Myocyte (in vitro differentiated cells): ENCODE measurements at places on chromosomes 7 and 10. TPM values are rescaled to one million over a fixed set of nuclear protein-coding genes. Genes with fewer than 3 reads are reported as not detected.
A peak's percentile ranks its signal among the peaks of the same experiment; 100 is the strongest.

DNA sequence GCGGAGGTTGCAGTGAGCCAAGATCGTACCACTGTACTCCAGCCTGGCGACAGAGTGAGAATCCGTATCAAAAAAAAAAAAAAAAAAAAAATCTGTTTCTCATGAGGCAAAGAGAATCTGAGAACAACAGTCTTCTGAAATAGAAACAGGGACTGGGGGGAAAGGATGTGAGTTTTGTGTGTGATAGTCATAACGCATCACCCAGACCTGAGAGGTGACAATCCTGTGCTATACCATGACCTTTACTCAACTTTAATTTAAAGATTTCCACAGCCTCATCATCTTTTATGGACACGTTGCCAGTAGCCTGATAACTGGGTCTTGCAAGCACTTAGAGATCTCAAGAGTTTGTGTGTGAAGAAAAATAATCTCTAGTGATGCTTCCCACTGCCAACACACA lies 2.3 kb downstream of the ATXN7L1 start:
- DNase-seq = no peak

- DNase-seq = peak; percentile 73
Observed at GRCh38 chr7:39465055-39465929, 100.9 kb upstream of the YAE1 start.

- no peak for DNase-seq
Observed at GRCh38 chr7:158702196-158702595, 2.4 kb downstream of the NCAPG2 start.

GRCh38 chr7:131031099-131031868 lies 296.4 kb upstream of the MKLN1 start:
- no peak for DNase-seq

DNA sequence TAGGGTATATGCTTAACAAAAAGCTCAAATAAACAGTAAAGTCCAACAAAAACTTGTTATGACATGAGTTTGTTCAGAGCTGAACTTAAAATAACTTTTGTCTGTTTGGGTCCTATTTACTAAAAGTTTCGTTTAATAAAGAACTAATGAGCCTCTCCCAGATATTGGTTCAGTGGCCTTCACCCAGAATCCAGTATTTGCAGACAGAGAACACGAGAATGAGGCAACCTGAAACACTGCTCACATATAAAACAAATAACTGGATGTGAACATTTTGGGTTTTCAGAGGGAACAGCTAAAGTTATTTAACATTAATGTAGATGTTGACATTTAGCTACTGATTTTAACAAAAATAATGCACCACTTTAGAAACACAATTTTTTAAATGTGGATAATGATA lies 98.3 kb downstream of the RNF133 start:
- no peak for DNase-seq

- DNase-seq = no peak
Observed at GRCh38 chr10:5292196-5292735, 72.5 kb upstream of the UCN3 start.

DNA sequence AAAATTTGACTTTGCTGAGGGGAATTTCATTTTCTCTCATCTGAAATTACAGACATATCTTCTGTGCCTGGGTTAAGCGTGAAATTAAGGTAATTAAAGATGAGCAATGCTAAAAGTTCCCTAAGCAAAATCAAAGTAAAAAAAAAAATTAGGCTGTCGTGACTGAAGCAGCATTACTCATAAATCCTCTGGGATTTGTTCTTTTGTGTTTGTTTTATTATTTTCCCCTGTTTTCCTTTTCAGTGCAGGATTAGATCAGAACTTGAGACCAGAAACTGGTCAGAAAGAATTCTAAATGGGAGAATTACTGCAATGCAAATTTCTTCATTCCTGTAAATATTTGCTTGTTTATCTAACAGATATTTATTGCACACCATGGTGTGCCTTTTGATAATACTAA lies 141.4 kb upstream of the BET1 start:
- DNase-seq = peak; percentile 56

DNA sequence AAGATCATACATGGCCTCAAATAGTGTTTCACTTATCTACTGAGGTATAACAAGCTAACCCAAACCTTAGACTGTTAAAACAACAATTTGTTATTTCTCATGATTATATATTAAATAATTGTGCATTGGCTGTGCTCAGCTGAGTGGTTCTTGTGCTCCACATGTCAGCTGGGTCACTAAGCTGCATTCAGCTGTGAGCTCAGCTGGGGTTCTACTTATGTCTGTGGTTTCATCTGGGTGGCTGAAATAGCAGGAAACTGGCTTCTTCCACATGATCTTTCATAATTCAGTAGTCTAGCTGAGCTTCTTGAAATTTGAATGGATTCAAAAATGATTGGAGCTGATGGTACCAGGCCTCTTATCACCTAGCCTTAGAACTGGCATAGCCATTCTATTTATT lies 181.8 kb upstream of the CSTF2T start:
- no peak for DNase-seq

DNA sequence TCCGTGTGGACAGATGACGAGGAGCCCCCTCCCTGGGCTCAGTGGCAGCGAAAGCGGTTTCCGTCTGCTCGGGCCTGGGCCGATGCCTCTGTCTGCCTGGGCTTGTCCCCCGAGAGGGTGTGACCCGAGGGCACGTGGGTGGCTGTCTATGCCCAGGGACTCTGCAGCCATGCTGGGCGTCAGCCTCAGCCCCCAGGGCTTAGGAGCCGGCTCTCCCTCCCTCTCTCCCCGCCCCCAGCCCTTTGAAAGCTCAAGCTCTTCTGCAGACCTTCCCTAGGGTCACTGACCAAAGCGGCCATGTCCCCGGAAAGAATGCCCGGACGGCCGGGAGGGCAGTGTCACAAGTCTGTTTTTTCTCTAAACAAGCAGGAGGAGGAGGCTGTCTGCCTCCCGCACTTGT lies 7.1 kb downstream of the MICALL2 start:
- DNase-seq = no peak

DNA sequence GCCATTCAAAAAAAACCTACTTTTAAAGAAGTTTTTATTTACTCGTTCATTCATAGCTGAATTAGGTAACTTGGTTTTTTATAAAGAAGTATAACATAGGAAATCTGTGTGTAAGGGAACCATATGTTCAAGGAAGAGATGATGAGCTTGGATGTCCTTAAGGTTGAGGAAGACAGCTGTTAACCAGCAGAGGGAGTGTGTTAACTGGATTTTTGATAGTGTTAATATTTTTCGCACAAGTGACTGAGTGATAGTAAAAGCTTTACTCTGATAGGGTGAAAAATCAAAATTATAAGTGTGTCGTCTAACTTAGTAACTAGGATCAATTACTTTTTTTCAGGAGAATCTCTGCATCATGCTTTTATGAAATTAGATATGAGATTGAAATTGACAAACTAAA lies 134.7 kb downstream of the ARL5B start:
- DNase-seq = no peak

DNA sequence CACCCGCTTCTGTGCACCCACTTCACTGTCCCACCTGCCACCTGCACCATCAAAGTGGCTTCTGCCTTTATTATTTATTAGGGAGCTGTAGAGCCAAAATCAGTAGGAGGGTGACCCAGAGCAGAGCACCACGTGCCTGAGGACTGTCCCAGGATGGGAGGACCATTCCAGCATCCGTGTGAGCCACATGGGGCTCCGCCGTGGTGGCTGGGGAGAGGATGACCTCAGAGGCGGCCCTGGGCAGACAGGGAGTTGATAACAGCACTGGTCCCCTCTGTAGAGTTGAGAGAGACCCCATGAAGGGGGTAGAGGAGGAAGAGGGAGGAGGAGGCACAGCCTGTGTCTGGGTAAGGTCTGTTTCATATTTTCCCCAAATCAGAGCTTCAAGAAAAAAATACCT lies 8.7 kb upstream of the DPYSL4 start:
- DNase-seq = no peak

GRCh38 chr10:119364645-119365600 lies 157.6 kb downstream of the GRK5 start:
- DNase-seq = peak; percentile 30

DNA sequence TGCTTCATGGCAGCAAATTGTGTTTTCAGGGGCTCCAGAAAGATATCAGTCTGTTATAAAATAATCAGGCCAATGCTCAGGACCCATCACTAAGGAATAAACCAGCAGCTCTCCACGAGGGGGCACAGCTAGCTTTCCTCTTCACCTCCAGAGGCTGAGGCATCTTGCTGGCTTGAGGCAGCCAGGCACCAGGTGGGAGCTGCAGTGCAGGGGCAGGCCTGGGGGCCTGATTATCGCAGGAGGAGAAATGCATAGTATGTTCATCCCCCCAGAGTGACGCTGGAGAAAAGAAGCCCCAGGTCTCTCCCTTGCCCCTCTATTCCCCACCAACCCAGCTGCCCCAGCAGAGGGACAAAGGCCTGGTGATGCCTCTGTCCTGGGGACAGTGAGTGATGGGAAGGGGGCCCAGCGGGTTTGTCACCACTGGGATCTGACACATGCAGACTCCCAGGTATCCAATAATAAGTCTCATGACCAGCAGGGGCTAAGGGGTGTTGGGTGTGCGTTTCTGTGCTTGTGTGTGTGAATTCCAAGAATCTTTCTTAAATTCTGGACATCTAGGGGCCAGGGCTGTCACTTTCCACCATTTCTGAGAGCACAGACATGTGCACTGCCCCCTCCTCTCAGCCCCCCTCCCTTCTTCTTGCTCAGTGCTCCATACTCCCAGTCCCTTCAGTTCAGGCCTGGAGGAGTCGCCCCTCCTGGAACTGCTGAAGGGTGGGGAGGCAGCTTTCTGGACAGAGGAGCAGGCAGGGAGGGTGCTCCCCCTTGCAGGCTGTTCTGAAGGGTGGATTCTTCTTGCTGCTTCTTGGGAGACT lies 128.1 kb upstream of the FAM20C start:
- DNase-seq = peak; percentile 83

- DNase-seq = no peak
Observed at GRCh38 chr10:121667948-121668313, 69.7 kb upstream of the FGFR2 start.

- DNase-seq = no peak
Observed at GRCh38 chr7:39299695-39300094, 266.5 kb upstream of the YAE1 start.

DNA sequence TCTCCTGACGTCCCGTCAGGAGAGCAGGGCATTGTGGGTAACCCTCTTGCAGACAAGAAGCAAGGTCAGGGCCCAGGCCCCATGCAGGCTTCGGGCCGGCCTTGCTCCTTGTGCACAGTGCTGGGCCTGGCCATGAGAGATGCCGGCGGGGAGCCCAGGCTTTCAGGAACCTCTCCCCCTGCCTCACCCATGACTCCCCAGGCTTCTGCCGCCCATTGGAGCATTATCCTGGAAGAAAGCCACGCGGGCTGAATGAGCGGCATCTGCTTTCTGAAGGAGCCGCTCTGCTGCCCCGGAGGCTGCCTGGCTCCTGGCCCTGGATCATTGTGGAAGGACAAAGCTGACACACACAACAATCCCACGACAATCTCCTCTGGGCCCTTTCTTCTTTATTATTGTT lies 233.5 kb downstream of the TCF7L2 start:
- DNase-seq = no peak

- DNase-seq = no peak
Observed at GRCh38 chr7:11315666-11316258, 342.1 kb downstream of the PHF14 start.

- no peak for DNase-seq
Observed at GRCh38 chr7:25348104-25348503, 119.8 kb upstream of the NPVF start.

DNA sequence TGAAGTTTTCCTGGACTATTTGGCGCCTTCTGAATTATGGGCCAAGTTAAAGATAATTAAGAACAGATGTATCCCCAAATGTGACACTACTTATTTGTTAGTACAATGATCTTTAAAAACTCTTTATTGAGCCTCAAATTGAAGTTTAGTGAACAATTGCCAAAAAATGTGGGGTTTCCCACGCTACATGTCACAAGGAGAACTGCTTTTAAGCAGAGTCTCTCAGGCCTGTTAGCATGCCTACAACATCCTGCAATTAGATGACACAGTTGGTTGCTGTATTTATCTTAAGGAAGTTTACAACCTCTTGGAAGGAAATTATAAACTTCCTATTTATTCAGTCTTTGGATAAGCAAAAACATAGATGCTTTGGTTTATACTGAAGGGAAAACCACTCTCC lies 733.0 kb downstream of the TNS3 start:
- no peak for DNase-seq

GRCh38 chr7:143455942-143456341 lies 12.7 kb downstream of the TAS2R60 start:
- DNase-seq = no peak

- DNase-seq = no peak
Observed at GRCh38 chr10:59678884-59679301, 30.8 kb downstream of the SLC16A9 start.

- DNase-seq = peak; percentile 79
Observed at GRCh38 chr7:27134392-27134791, 3.8 kb upstream of the HOXA4 start.

DNA sequence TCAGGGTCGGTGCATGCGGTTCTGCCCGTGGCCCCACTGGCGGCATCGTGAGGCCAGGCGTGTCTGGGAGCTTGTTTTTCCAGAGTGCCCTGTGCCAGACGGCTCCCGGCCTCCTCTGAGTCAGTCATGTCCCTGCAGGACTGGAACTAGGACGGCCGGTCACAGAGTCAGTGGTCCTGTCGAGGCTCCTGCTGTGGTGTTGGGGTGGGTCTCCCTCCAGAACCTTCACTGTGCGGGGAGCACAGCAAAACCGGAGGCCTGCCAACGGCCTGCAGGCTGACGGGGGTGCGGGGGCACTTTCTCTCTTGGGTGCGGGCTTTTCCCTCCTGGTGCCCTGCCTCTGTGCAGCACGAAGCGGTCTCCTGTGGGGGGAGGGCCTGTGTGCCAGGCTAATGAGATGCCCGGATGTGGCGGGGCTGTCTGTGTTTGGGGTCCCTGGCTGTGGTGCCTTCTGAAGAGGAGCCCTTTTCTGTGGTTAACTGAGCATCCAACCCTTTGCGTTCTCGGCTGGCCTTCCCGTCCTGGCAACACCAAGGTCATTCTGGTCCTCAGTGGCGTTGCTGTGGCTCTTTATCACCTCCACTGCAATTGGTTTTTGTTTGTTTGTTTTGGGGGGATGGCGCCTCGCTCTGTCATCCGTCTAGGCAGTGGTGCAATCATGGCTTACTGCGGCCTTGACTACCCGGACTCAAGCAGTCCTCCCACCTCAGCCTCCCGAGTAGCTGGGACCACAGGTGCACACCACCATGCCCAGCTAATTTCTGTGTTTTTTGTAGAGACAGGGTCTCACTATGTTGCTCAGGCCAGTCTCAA lies 8.0 kb downstream of the GET4 start:
- DNase-seq = no peak

The ABCB1 gene
- total RNA-seq = not detected in 2 replicates

The ZNF862 gene
- 14.2 and 16.3 TPM in 2 replicates for total RNA-seq

The TRIM73 gene
- 0.86 and 0.94 TPM in 2 replicates for total RNA-seq

The AKR1C3 gene
- 65.8 and 91.3 TPM in 2 replicates for total RNA-seq

The CALY gene
- 0.16 TPM in 1 of 2 replicates, not detected in the other for total RNA-seq

The ARHGEF5 gene
- 0.70 and 0.78 TPM in 2 replicates for total RNA-seq

The GPR26 gene
- total RNA-seq = not detected in 2 replicates
